ENCODE measurements at places on chromosomes 4 and X. TPM values are rescaled to one million over a fixed set of nuclear protein-coding genes. Genes with fewer than 3 reads are reported as not detected.

PAQR3 gene
- total RNA-seq = 23.3 TPM

TNMD gene
- 2.0 TPM for total RNA-seq

ANK2 gene
- 14.3 TPM for total RNA-seq

PABPC4L gene
- 0.31 TPM for total RNA-seq

Data from suprapubic skin (tissue), 4 donors.